HFF-Myc (cell line): ENCODE measurements at places on chromosomes 6 and 20.

DNA sequence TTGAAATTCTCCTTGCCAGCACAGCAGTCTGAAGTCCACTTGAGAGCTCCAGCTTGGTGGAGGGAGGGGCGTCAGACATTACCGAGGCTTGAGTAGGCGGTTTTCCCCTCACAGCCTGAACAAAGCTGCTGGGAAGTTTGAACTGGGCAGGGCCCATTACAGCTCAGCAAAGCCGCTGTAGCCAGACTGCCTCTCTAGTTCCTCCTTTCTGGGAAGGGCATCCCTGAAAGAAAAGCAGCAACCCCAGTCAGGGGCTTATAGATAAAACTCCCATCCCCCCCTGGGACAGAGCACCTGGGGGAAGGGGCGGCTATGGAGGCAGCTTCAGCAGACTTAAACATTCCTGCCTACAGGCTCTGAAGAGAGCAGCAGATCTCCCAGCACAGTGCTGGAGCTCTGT, 325.3 kb downstream of the GJA1 start:
- no peak for DNase-seq

DNA sequence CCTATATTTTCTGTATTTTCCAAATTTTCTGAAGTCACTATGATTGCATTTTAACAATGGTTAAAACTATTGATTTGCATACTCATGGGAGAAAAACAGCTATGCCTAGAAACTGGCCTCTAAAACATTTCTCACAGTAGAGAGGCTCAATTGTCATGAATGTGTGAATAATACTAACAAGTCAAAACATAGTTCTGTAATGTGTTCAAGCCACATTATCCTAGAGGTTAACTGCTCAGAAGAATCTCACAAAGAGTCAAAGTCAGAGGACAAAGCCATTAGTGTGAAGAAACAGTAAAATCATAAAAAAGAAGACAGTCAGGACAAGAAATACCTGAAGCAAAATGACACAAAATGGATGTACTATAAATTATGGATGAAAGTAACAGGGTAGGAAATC, 12.5 kb upstream of the ALDH8A1 start:
- DNase-seq, result no peak

GRCh38 chr6:148831064-148831463, 84.2 kb downstream of the UST start:
- DNase-seq, result no peak

GRCh38 chr20:57901526-57901925, 191.7 kb upstream of the PMEPA1 start:
- DNase-seq, result no peak

DNA sequence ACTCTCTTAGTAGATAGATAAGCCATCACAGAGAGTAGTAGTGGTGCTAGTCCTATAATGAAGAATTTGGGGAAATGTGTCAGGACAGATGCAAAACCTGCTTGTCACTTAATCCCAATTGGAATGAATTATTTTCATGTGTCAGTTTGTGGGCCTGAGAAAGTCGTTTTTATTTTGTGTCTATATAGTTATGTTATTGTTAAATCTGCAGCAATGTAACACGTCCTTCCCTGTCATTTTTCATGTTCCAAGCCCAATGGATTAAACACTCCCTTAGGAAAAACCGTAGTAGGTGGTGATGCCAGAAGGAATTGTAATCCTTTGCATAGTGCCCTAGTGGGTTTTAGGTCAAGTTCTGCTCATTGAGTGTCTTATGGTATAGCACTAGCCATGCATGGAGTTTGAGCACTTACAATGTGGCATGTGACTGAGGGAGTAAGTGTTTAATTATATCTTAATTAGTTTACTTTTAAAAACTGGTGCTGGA, 105.9 kb upstream of the PRSS16 start:
- DNase-seq, result no peak

GRCh38 chr6:7108964-7109836, 1.4 kb downstream of the RREB1 start:
- DNase-seq, result peak; percentile 20

DNA sequence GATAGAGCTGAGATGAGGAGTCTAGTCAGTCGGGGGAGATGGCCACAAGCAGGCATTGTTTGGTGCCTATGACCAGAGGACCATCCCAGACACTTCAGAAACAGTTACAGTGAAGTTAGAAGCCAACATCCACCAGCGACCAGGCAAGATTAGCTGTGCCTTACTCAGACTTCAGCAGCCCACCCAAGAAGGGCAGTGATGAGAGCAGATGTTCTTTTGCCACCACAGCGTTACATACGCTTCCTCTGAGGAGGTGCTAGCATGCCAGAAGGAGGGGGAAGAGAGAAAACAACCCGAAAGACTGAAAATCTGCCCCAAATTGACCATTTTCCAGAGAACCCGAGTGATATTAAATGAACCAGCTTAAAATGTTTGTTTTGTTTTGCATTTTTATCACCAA, 186.8 kb downstream of the PRL start:
- no peak for DNase-seq

GRCh38 chr6:155517294-155517693, 61.7 kb upstream of the NOX3 start:
- DNase-seq, result no peak

- peak; percentile 12 for DNase-seq
Measured at GRCh38 chr6:135180542-135181332, at the start of gene MYB. TSS of gene MYB (plus strand) at chr6:135181308. CDS start at chr6:135181514, 206 bp downstream.

DNA sequence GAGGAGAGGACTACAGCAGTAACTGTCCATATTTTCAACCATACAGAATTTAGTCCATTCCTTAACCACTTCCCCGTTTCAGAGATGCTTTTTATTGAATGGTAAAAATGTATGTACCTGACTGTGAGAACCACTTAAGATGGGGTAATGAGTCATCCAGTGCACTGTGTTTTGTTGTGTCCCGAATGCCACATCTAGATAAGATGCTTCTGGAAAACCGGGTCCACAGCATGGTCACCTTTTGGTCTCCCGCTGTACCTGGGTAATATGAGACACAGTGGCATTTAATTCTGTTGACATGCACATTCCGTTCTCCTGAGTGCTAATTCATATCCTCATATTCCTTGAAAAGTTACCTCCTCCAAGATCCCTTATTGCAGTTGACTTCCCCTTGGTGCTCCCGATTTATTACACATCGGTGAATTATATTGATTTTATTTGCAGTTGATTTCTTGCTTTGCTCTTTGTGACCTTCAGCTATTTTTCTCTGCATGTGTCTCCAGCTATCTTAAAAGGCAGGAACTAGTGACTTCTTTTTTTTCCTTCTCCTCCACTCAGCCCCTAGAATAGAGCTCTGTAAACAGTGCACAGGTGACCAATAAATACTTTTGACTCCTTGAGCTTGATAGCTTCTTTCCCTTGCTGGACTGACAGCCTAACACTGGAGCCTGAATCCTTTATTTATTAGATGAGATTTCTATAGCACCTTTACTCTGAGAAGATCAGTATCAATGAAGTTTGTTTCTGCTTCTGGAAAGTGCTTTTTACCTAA, 314.6 kb downstream of the ZFAND3 start:
- no peak for DNase-seq

DNA sequence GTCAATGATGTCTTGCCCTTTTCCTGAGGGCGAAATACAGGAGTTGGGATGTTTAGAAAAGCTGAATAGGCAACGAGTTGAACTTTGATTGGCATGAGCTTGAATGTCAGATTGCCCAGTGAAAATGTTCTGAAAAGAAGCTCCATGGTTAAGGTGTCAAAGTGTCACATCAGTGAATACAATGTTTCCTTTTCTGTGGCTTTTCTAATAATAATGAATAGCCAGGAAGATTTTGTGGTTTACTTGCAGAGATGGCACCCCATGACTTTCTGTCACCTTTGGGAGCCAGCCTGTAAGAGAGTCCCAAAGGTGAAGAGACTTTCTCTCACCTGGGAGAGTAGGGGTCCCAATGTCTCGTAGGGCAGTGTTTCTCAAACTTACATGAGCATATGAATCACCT, 119.2 kb downstream of the KCNQ5 start:
- DNase-seq, result no peak

DNA sequence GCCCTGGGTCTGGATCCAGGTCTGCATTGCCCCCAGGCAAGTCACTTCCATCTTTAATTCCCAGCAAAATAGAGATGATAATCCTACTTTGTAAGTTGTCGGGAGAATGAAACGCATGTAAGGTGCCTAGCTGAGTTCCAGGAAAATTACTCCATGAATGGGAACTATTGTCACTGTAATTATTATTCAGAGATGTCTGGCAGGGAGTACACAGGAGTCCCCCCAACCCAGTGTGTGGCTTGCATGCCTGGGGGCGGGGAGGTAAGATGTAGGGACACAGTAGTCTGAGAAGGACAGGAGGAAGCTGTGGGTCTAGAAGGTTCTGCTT, 85.4 kb downstream of the CD40 start:
- DNase-seq, result no peak

GRCh38 chr6:36116943-36117342, 13.4 kb upstream of the MAPK13 start:
- DNase-seq, result no peak

DNA sequence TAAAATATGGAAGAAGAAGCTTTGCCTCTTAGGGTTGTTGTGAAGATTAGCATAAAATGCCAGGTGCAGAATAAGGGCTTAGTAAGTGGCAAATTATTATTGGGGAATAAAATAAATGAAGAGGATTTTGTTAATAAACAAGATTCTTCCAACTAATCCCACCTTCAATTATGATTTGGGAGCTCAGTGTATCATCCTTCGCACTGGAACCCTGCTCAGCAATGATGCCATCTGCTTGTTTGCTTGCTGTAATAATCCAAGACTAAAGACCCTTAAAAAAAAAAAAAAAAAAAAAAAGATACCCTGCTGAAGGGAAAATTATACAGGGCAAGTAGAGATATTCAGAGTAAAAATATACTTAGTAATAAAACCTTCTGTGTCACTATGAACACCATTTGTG, 62.0 kb upstream of the RREB1 start:
- no peak for DNase-seq

DNA sequence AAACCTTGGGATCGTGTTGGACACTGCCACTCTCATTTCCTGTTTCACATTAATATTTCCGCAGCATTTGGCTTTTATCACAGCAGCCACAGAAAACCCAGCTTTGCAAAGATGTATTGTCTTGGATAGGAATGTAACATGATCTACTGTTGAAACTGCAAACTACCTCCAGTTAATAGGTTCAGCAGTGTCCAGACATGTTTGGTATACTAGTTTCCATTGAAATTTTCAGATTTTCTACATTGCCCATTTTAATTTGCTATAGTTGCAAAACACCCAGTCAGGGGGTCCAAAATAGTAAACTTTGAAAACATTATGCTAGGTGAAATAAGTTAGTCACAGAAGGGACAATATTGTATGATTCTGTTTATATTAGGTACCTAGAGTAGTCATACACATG, 3.3 kb downstream of the ANKRD6 start:
- peak; percentile 22 for DNase-seq

GRCh38 chr6:14077193-14077867, 40.2 kb upstream of the CD83 start:
- DNase-seq, result no peak

- peak; percentile 33 for DNase-seq
Measured at GRCh38 chr6:160930547-160931377, 60.8 kb upstream of the MAP3K4 start.

DNA sequence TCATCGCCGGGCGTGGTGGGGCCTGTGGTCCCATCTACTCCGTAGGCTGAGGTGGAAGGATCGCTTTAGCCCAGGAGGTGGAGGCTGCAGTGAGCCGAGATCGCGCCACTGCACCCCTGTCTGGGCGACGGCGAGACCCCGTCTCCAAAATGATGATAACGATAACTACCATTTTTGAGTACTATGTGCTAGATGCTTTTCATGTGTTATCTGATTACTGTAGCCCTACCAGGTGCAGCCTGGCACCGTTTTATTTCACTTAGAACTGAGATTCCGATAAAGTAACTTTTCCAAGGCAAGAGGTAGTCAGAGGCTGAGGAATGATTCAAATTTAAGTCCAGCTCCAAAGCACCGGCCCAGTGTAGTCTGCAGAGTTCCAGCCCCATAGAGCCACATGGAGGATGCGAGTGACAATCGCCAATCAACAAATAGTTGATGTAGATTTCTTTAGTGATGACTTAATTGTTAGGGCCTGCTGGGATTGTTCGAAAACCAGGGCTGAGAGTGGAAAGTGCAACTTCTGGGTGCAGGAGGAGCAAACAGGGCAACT, 727 bp downstream of the ERMARD start:
- DNase-seq, result no peak

DNA sequence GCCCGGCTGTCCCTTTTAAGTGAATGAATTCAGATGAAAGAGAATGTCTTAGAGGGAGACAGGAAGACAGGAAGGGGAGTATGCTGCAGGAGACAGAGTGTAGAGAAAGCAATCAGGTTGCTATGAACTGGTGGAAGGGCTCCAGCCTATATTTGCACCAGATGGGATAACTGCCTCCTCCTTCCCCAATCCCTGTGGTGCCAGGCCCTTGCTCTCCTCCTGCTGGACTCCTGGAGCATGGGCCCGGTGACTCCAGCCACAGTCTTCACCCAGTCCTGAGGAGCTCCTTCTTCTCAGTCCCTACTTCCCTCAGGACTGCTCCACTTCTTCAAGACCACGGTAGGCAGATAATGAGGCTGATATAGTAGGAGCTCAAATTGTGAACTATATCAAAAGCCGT, 91.8 kb downstream of the TMEM200A start:
- DNase-seq, result no peak

DNA sequence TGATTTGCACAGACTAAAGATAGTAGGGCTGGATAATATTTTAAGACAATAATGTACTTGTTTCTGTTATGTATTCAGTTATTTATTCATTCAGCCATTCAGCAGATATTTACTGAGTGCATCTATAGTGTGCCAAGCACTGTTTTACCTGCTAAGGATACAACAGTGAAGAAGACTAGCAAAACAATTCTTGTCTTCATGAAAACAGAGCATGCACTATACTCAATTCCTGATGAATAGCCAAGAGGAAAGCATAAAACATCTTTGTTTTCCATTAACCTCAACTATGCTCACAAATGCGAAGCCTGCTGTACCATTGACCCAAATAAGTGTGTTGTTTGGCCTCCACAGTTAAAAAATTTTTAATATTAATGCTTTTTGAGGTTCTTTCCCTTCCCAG, 436.7 kb downstream of the BCKDHB start:
- no peak for DNase-seq

GRCh38 chr20:52083627-52084232, 107.8 kb downstream of the ZFP64 start:
- DNase-seq, result peak; percentile 46

GRCh38 chr6:137370871-137371633, 123.1 kb downstream of the OLIG3 start:
- peak; percentile 4 for DNase-seq

- no peak for DNase-seq
Measured at GRCh38 chr6:89976694-89977020, 82.4 kb downstream of the GJA10 start.
